Fibroblast of pulmonary artery (primary cell): ENCODE measurements at places on chromosomes 3 and 15.
A peak's percentile ranks its signal among the peaks of the same experiment; 100 is the strongest.

GRCh38 chr15:96334017-96334704 is 3.7 kb downstream of the NR2F2 start:
- DNase-seq = peak; percentile 29

DNA sequence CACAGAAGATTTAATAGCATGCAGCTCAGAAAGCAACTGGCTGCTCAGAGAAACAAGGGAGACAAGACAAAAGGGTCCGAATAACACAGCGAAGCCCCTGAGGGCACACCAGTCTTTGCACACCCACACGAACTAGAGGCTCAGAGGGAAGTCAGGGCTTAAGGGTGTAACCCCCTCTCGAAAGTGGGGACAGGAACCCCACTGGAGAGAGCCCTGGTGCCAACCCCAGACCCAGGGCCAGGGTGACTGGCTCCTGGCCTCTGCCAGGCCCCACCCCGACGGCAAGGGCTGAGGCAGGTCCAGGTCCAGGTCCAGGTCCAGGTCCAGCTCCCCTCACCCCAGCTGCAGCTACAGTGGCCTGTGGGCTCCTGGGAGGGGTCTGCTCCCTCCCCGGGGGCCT is 10.5 kb upstream of the PRR23E start:
- DNase-seq = no peak

- no peak for DNase-seq
Measured at GRCh38 chr15:90340345-90340744, 11.7 kb upstream of the ZNF774 start.

DNA sequence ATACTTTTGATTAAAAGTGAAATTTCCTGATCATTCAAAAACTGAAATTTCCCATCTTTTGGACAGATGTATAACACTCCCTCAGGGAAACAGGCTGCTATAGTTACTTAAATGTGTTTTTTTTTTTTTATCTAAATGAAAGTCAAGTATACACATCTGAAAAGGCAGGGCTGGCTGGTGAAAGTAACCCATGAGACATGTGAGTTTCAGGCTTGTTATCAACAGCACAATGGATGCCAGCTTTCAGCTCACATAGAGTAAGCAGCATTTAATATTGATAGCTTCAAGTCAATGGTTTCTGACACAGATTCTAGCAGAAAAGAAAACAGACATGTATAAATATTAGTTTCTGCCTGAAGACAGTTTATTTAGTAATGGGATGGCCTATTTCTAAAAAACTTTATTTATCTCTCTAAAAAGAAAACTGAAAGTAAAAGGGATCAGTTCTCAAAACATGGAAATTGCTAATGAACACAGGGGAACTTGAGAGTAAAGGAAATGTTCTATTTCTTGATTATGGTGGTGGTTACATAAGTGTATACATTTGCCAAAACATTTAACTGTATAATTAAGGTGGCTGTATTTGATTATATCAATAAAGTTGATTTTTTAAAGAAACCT is 89.7 kb upstream of the CMC1 start:
- DNase-seq = no peak

DNA sequence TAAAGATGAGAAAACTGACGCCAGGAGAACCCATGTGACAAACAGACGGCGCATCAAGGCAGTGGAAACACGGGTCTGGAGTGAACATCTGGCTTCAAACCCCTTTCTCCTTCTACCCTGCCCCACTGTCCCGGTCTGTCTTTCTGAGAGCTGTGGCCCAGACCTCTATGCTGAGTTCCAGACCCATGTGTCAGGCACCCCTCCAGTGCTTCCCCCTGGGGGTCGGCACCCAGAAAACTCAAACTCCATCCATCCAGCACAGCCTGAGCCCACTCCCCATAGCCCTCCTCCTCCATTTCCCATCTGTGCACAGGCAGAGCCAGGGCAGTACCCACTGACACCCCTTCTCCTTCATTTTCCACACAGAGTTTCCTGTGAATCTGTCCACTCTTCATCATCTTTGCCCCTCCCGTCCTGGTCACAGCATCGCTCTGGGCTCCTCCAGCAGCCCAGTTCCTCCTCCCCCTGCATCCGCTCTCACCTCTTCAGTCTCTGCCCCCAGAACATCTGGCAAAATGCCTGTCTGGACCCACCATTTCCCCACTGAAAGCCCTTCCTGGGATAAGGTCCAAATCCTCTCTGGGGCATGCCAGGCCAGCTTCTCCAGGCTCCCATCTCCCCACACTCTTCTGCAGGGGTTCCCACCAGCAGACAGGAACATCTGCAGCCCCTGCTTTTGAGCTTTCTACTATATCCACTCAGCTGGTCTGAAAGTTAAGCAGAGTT is 2.9 kb downstream of the FAM240A start:
- no peak for DNase-seq

DNA sequence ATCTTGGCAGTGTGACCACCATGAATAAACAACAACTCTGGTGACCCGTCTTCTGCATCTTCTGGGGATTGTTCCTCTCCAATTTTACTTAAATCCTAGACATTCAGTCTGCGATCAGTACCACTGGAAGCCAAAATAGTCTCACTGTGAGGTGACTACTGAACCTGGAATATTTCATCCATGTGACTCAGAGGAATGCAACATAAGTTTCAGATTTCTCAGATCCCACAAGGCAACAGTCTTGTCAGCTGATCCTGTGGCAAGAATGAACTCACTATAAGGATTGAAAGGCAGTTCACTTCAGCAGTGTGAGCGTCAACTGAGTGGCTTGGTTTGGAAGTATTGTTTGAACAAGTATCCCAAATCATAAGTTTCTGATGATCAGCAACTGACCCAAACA is 13.2 kb downstream of the NSUN3 start:
- peak; percentile 15 for DNase-seq

DNA sequence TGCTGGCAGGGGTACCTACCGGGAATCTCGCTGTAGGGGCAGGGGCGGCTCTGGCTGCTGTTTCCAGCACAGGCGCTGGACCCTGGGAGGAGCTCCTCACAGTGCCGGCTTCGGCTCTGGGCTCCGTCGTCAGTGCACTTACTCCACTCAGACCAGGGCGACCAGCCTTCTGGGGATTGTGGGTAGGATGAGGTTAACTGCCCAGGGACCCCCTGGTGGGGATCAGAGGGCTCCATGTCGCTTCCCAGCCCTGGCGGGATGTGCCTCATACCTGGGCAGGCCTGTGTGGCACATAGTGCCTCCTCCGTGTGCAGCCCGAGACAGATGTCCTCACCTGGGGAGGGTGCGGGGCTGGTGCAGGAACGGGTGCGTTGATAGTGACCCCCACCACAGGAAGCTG is 115.7 kb downstream of the SEMA5B start:
- no peak for DNase-seq

DNA sequence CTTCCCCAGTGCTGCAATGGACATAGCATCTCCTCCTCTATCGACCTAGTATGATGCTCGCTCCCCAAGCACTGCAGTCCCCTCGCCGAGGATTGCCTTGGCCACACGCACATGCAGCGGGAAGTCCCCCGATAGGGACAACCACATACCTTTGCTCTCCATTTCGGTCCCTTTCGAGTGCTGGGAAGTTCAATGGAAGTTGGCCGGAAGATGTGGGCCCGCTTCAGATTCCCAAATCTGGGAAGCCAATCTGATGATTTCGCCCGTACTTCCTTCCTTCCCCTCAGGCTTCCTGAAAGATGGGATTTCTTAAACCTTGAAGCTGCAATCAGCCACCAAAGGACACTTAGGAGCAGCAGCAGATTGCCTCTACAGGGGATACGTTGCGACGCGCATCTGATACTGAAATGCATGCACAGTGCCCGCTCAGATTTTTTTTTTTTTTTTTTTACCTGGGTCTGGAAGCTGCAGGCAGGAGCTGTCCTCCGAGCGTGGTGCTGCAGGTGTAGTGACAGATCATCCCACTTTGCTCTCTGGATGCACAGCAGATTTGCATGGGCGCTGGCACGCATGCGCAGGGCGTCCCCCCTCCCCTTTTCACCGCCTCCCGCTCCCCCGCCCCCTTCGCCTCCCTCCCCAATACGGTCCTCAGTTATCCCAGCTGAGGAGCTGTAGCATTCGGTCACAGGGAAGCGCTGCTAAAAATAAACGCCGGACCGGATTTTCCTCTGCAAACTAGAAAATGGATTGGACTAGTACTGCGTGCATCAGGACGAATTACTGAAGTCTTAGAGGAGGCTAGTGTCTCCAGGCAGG is at the start of gene FGF12:
Gene FGF12, minus strand, starts transcription at position 510 of the 816 bp plus-strand sequence.
- peak; percentile 18 for DNase-seq

DNA sequence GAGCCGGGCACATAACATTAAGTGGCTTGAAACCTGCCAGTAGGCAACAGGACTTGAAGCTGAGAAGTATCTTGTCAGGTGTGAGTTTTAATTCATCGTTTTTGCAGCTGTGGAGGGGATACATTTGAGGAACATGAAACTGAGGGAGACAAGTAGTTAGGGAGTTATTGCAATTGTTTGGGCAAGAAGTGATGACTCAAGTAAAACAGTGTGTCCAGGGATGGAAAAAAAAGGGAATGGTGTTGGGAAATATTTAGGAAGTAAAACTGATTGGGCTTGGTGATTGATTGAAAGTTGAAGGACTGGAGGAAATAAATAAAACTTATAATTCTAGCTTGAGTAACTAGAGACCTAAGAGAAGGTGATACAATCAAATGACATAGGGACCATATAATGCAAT is 85.5 kb downstream of the NCEH1 start:
- peak; percentile 65 for DNase-seq
